MV-4-11 (cell line): ENCODE measurements at places on chromosomes 7 and 10.

- no peak for DNase-seq
Measured at GRCh38 chr7:156944876-156945275, 4.6 kb upstream of the NOM1 start.

DNA sequence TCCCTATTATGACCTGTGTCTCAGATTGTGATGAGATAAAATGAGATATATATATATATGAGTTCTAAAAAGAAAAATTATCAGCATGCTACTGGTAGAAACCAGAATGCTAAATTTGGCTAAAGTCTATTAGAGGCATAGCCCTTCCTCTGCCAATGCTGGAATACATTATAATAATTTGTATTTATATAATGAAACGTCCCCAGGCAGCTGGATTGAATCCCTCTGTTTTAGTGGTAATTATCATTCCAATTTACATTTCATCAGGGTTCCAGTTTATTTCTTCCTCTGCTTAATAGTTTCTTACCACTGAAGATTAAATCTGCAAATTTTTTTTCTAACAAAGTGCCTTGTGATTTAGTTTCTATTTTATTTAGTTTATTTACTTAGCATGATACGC lies 71.8 kb upstream of the ABI1 start:
- DNase-seq, result no peak

- DNase-seq, result peak; percentile 2
Measured at GRCh38 chr7:96236198-96237039, 85.5 kb downstream of the SLC25A13 start.

DNA sequence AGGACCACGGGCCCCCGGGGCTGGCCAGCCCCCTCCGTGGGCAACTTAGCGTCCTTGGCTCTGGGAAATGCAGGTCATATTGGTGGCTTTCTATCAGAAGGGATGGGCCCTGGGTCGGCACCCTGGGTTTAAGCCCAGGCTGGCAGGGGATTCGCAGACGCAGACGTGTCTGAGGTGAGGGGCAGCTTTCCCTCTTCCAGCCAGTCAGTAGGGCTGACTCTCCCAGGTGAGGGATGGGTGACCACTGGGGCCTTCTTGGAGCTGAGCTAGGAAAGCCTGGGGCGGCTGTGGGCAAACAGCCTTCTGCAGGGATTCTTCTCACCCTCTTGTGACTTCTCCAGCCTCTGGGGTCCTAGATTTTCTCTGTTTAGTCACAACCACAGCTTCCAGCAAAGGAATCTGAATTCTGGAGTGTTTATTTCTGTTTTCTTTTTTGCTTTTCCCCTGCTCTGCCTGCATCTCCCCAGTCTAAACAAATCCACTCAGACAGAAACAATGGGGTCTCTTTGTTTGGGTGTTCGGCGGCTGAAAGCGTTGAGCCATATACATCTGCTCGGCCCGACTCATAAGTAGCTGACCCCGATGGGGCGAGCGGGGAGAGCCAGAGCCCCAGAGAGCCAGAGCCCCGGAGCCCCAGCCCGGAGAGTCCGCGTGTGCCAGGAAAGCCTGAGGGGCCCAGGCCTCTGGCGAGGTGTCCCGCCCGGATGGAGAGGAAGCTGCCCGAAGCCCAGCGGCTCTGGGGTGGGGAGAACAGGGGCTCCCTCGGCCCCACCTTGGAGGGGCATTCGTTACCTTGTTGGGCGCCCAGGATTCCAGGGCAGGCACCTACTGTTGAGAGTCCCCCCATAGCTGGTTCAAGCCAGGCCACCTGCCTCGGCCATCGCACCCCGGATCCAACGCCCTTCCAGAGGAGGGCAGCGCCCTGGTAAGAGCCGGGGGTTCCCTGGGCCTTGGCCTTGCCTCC lies 2.0 kb downstream of the MNX1 start:
- DNase-seq, result no peak

DNA sequence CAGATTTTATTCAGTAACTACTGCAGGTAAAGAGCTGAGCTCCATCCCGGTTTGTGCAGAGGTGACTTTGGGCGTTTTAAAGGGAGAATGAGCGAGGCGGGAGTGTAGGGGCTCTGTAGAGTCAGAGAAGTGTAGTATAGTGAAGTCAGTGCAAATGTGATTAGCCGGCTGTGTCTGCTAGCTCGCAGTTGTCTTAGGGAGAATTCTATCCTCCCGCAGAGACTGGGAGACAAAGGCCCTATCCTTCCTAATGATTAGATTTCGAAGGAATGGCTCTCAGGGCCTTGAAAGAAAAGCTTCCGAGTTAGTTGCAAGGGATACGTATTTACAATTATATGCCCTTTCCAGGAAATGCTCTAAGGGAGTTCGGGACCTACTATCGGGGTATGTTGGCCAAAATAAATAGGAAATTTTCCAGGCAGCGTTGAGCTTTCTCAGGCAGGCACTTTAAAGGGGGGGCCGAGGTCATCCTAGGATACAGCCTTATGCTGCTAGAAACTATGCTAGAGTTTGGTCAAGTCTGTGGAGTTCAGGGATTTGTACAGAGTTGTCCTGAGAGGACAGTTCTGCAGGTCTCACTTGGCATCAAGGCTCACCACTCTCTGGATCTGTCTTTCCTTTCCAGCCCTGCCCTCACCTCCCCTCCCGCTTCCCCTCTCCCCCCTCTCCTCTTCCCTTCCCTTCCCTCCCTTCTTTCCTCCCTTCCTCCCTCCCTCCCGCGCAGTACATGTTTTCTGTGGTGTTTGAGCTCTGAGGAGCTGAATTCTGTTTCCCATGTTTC lies 825 bp downstream of the MRPL32 start:
- DNase-seq, result no peak

DNA sequence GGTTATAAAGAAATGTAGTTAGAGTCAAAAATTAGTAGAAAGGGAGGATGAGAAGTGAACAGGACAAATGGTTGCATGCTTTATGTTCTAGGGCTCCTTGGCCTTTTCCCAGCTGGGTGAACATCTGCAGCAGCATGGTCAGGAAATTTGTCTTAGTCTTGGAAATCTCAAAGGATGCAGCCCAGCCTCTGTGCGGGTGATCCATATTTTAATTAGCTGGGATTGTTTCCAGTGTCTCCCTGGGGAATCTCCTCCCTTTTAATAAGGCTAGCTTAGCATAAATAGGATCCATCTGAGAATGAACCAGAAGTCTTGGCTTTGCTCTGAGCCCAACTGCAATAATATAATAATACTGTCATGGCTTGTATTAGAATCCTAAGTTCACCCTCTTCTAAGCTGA lies 198.3 kb downstream of the PRKG1 start:
- no peak for DNase-seq

DNA sequence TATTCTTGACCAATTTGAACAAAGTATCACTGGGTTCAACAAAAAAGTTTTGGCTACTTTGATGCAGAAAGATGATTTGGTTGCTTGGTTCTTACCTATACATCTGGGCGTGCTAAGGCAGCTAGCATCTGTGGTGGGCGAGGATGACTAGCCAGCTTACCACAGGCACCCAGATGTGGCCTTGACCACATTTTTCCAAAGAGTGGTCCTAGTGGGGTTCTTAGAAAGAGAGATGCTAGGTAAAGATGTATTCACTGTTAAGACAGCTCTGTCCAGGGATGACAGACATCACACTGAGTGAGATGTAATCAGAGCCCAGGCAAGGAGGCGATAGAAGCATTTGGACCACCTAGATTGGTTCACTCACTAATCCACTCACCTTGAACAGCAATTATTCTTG lies 785 bp downstream of the DNTT start:
- no peak for DNase-seq

GRCh38 chr7:93723424-93724124 lies 149.1 kb upstream of the CALCR start:
- DNase-seq, result no peak

DNA sequence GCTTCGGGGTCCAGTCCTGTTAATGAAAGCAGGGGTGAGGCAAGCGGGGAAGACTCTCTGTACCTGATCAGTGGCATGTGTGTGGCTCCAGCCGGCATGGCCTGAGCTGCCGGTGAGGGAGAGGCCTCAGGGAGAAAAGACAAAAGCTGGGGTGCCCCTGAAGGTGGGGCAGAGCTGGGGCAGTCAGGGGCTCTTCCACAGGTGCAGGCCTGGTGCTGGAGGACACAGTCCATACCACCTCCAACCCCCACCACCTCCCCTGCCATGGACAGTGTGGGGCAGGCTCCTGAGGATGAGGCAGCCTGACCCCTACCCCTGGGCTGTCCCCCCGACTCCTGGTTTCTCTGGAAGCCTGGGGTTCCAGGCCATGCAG lies 129.5 kb downstream of the LHPP start:
- DNase-seq, result no peak

DNA sequence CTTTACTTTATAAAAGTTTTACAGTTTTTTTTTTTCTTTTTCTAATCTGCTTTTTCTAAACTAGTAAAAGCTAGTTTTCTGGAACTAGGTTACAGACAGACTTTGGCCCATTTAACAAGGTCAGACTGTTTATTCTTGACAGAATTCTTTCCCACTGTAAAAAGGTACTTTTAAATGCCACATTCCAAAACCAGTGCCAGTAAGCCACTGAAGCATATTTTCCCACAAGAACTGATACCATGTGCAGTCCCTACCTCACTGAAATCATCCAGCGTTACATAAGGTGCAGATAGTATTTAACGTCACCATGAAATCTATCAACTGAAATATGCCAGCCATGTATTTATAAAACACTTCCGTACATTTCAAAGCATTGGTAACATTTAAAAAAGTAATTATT lies 121.6 kb downstream of the CDK6 start:
- no peak for DNase-seq

DNA sequence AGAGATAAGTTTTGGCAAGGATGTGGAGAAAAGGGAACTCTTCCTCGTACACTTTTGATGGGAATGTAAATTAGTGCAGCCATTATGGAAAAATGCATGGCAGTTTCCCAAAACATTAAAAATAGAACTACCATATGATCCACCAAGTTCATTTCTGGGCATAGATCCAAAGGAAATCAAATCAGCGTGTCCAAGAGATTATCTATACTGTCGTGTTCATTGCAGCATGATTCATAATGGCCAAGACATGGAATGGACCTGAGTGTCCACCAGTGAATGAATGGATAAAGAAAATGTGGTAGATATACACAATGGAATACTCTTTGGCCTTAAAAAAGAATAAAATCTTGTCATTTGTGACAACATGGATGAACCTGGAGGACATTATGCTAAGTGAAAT lies 70.3 kb upstream of the RSU1 start:
- DNase-seq, result no peak

DNA sequence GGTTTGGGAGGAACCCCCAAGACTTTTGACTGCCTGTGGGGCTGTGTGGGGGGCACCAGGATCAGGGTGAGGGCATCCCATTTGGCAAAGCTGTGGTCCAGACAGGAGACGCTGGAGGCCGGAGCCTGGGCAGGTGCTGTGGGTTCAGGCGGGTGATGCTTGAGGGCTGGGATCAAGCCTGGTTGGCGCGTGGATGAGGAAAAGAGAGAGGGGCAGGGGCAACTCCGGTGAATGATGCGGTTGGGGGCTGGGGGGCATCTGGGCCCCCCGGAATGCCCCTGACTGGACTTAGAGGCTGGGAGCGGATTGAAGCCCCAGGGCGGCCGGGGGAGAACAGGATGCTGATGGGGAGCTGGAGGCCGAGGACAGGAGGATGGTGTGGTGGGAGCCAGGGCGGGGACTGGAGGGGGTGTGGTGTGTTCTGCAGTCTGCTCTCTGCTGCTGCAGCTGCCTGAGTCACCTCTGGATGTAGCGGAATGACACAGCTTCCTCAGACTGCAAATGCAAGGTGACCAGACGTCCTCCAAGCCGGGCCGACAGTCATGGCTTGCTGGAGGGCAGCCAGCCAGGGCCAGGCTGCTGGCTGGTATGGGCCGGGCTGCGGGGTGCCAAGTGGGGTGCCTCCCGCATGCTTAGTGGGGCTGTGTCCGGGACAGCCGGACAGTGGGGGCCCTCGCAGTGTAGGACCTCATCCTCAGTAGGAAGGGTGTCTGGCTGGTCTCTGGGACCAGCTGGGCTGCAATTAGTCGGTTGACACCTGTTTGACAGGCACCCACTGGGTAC lies 3.2 kb downstream of the MAFK start:
- DNase-seq, result peak; percentile 8

- DNase-seq, result no peak
Measured at GRCh38 chr7:65371468-65371867, 2.2 kb upstream of the ZNF92 start.

- DNase-seq, result no peak
Measured at GRCh38 chr7:128093614-128094570, 62.7 kb upstream of the LRRC4 start.

DNA sequence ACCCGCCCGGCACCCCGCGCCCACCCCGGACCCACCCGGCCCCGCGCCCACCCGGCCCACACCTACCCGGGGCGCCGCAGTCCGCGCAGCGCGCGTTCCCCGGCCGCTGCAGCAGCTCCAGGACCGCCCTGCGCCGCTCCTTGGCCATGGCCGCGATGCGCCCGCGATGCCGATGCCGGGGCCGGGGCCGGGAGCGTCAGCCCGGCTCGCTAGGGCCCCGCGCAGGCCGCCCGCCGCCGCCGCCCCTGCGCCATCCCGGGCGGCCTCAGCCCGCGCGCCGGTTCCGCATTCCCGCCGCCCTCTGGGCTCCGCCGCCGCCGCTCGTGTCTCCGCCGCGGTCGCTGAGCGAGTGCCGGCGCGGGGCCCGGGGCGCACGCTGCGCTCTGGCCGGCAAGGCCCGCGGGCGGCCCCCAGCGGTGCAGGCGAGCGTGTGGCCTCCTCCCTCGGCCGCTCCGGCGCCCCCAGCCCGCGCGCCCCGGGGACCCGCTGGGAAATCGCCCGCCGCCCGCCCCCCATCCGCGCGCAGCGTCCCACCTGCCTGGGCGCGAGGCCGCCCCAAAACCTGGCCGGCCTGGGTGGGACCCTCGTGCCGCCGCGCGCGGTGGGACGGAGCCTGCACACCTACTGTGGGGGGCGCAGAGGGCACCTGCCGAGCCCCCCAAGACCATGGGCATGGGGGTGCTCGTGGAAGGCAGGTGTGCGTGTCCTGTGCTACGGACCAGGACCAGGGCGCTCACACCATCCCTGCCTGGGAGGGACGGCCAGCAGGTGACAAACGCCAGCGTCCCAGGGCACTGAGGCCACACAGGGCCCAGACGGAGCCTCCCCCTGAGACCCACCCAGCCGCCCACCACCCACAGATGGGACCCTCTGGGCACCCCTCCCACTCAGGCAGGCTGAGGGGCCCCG lies at the start of gene ADAP1:
ADAP1 (minus strand) TSS at position 351 of the 909 bp plus-strand sequence; CDS start at position 148, 203 bp downstream.
- peak; percentile 48 for DNase-seq

GRCh38 chr10:128064108-128064969 lies 61.9 kb downstream of the MKI67 start:
- DNase-seq, result peak; percentile 100

GRCh38 chr7:126720232-126720631 lies 532.5 kb downstream of the GRM8 start:
- DNase-seq, result no peak

GRCh38 chr7:132899833-132900232 lies 182.1 kb downstream of the CHCHD3 start:
- no peak for DNase-seq
